ENCODE measurements at places on chromosomes 4 and X.

GRCh38 chrX:40010550-40011321, 87.0 kb downstream of the BCOR start:
- DNase-seq: no peak

- DNase-seq: no peak
Measured at GRCh38 chrX:132967049-132967448, 8.6 kb upstream of the HS6ST2 start.

DNA sequence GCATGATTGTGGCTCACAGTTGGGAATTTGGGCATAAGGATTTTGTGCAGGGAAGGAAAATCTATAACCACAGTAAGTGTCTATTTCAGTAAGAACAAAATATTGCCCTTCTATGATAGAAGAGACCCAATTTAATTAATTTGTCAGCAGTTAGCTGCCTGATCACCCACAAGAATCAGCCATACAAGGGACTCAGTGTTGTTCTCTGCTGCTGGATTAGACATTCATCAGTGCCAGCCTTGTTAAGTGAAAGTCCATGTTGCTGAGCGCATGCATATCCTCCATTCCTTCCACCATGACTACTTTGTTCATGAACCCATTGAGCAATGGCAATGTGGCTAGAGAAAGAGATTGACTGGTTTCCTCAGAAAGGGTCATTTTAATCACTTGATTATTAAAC, 125.3 kb upstream of the PDHA2 start:
- no peak for DNase-seq

DNA sequence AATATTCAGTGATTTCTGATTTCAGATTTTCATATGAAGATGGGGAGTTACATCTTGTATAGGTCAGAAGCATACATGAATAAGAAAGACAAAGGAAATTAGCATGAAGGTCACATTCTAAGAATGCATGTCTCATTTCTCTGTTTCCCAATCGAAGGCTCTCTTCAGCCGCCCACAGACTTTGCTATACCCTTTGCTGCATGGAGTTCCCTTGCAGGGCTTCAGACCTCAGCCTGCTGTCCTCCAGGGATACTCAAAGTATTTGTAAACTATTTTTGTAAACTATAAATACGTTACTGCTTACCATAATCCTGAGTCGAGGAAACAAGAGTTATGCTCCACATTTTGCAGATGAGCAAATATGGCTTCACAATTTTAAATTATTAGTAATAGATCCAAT, 738.4 kb downstream of the PCDH18 start:
- no peak for DNase-seq
